ENCODE measurements at places on chromosomes 7 and 10.
A peak's percentile ranks its signal among the peaks of the same experiment; 100 is the strongest.

DNA sequence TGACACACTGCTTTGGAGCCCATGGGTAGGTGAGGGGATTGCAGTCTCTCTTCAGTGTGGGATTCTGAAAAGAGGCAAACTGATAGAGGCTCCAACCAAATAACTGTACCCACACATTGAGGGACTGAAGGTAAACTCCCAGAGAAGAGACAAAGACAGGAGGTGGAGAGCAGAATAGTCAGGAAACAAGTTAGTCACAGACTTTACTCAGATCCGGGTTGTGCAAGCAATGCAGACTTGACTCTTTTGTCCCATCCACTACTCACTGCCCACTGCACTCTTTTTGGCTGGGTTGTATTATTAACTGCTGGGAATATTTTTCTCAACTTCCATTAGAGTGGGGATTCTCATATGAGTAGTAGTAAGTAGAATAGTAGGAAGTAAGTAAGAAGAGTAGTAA is 152.7 kb downstream of the NRG3 start:
- DNase-seq = no peak

- DNase-seq = no peak
These were observed 158.0 kb downstream of the KCND2 start for GRCh38 chr7:120431016-120431415.

DNA sequence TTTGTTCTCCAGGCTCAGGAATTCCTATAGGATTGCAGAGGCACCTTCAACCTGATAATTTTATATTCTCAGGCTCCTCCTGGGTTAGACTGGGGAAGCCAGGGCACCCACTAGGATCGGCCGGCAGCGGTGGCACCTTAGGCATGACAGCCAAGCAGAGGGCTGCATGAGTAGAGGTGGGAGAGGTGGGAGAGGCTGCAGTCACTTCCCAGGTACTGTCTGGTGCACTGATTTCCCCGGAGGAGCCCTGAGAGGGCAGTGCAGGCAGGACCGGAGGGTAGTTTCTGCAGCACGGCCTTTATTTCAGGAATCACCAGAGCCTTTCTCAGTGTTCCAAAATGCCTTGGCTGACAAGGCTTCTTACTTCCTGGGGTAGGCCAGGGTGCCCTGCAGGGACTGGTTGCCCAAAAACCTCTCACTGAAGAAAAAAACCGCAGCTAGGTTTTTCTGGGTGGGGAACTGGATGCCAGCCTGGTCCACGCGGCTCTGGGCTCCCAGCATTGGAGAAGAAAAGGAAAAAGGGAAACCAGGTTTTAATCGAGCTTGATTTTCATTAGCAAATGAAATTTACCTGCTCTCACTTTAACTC is 3.6 kb upstream of the HOXA13 start:
- no peak for DNase-seq

DNA sequence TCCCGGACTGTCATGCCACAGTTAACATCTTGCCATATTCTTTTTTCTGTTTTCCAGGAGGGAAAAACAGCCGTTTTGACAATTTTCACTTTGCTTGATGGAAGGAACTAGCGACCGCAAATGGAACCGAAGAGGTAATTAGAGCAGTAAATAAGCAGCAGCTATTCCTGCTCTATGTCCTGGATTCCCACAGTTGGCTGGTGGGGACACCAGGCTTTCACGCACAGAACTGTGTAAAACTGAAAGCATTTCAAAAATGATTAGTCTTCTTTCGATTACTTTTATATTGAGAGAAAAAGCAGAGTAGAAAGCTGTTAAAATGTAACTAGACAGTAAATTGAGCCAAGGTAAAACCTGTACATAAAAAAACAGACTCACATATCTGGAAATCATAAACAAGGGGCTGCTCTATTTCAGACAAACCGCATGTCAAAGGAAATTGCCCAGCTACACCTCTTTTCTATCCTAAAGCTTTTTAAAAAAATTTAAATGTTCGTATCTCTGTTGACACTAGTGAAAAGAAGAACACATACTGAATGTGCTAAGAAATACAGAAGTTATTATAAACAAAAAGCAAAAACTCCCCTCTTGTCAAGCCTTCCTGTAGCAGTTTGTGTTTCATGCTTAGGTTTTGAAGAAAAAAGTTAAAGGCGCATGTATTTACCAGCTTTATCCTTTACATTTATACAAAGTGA is 93.4 kb downstream of the RNF216 start:
- no peak for DNase-seq

DNA sequence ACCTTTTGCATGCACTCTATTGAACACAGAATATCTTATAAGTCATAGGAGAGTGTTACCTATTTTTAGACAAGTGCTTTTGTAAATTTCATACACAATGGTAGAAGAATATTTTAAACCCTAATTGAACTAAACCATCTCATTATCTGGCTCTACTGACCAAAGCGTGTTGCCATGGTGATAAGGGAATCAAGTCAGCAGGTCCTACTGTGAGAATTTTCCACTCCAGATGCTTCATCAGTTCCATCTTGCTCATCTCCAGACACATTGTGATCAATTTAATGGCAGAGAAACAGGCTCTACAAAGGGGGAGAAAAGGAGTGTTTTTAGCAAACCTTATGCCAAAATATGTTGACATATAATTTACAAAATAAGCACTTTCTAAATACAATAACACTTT is 621.9 kb upstream of the GHITM start:
- DNase-seq = no peak

DNA sequence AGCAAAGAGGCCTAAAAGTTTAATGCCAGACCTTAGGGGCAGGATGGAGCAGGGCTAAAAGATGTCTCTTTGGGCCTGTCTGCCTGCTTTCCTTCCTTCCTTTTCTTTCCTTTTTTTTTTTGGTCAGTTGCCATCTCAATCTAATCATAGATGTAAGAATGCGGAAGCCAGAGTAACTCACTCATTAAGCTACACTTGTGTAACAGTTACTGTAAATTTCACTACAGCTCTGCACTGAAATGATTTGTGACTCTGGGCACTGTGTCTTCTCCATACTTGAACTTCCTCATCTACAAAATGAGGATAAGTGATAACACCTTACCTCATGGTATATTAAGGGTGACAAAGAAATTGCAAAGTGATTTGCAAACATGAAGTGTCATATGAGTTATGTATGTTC is 75.5 kb upstream of the AGK start:
- DNase-seq = no peak

GRCh38 chr7:38284553-38284952 is 11.1 kb upstream of the TARP start:
- DNase-seq = no peak

DNA sequence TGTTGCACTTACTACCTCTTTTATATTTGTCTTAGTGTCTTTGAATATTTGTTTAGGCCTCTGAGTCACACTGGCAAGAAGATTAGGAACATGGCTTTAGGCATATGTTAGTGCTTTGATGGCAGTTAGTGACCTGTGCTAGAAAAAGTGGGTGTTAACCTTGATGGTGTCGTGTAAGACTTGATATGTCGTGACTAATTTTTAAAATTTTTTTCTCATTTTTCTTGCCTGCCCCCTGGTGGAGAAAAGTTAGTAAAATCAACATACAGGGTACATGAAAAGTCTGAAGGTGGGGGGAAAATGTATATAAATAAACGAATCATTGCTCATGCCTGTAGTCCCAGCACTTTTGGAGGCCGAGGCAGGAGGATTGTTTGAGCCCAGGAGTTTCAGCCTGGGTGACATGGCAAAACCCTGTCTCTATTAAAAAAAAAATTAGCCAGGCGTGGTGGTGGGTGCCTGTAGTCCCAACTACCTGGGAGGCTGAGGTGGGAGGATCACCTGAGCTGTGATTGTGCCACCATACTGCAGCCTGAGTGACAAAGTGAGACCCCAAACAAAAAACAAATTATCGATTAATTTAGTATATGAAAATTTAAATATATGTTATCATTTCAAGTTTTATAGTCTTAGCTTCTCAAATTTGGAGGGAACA is 44.6 kb downstream of the TAX1BP1 start:
- peak; percentile 40 for DNase-seq

DNA sequence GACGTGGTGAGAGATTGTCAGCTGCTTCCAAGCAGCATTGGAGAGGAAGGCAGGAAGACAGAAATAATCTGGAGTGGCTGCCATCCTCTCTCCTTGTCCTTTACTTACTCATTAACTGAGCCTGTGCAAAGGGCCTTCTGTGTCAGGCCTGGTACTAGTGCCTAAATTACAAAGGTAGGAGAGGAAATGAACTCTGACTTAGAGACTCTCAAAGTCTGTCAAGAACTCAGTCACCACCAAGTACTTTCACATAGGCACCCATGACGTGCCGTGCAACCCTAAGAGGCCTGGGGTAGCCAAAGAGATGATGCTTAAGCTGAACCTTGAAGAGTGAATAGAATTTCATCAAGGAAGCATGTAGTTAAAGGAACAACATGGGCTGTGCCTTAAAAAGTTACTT is 866.9 kb downstream of the LRMDA start:
- DNase-seq = no peak

DNA sequence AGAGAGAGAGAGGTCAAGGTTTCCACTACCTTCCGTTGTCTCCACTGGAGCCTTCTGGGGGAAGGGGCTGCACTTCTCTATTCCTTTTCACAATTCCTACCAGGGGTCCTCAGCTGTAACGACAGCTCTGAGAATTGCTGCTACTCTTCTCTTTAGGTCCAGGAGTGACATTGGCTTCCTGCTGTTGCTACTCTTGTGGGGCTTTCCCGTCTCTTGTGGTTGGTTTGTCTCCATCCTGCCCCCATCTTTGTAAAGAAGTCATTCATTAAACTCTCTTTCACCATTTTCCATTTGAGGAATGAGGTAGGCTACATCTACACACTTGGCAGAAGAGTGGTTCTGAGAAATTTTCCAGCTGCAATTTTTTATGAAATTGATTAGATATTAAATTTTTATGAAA is 238.8 kb upstream of the LYZL1 start:
- no peak for DNase-seq

GRCh38 chr10:35464825-35465456 is 128.6 kb downstream of the CCNY start:
- no peak for DNase-seq

DNA sequence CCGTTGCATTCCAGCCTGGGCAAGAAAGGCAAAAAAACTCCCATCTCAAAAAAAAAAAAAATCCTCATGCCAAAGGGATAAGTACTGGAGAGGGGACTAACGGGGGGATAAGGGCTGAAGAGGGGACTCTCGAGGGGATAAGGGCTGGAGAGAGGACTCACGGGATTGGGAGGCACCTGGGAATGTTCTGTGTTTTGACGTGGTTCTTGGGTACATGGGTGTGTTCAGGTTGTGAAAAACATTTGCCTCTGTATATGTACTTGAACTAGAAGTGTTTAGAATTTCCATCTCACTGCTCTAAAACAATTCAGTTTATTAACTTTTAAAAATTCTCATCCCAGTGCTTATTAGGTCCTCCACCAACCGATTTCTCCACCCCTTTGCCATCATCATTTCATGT is 4.5 kb downstream of the FKBP6 start:
- no peak for DNase-seq

DNA sequence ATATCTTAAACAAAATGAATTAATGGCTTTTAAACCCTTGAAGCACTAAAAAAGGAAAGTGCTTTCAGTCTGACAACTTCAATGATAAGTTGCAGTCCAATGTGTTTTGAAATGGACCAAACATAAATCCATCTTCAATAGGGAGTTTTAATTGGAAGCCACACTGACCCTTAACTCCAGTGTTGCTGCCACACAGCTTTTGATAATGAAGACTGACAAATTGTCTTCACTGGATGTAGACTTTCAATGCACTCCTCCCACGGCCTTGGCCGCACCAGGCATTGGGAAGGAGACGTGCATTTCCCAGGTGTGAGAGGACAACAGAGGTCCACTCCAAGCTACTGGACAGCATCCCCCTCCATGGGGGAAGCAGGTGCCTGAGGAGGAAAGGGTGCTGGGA is 159.0 kb upstream of the NRP1 start:
- no peak for DNase-seq

- DNase-seq = no peak
These were observed 39.3 kb downstream of the INSYN2A start for GRCh38 chr10:127157089-127157488.

- DNase-seq = no peak
These were observed 14.7 kb downstream of the ASNS start for GRCh38 chr7:97857544-97857943.

- DNase-seq = no peak
These were observed 177.2 kb downstream of the TAX1BP1 start for GRCh38 chr7:27917119-27917518.

- no peak for DNase-seq
These were observed 558.9 kb downstream of the DNAJB6 start for GRCh38 chr7:157895520-157896375.

DNA sequence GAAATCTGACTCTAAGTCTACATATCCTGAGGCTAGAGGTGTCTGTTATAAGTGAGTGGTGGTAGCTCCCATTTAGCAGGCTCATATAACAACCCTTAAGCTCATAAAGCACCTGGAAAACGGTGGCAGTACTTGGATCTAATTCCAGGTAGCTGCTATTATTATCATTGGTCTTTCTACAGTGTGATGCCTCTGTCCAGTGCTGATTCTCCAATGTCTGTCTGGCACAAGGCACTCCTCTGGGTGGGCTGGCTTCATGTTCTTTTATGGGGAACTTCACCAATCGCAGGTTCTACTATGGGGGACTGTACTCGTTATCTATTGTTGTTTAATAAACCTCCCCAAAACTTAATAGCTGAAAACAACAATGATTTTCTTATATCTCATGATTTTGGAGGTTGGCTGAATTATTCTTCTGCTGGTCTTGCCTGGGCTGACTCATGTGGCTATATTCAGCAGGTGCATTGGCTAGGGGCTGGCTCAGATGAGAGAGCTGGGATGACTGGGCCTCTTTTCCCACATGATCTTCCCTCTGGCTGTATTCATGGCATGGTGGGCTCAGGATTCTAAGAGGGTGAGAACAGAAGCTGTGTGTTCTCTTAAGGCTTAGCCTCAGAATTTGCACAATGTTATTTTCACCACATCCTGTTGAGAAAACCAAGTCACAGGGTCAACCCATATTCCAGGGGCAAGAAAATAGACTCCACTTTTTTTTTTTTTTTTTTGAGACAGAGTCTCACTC is 93.0 kb upstream of the PCGF5 start:
- DNase-seq = no peak

GRCh38 chr7:128379900-128380479 is 18.5 kb upstream of the PRRT4 start:
- DNase-seq = no peak

- no peak for DNase-seq
These were observed 545.4 kb upstream of the FZD8 start for GRCh38 chr10:36187380-36188079.

DNA sequence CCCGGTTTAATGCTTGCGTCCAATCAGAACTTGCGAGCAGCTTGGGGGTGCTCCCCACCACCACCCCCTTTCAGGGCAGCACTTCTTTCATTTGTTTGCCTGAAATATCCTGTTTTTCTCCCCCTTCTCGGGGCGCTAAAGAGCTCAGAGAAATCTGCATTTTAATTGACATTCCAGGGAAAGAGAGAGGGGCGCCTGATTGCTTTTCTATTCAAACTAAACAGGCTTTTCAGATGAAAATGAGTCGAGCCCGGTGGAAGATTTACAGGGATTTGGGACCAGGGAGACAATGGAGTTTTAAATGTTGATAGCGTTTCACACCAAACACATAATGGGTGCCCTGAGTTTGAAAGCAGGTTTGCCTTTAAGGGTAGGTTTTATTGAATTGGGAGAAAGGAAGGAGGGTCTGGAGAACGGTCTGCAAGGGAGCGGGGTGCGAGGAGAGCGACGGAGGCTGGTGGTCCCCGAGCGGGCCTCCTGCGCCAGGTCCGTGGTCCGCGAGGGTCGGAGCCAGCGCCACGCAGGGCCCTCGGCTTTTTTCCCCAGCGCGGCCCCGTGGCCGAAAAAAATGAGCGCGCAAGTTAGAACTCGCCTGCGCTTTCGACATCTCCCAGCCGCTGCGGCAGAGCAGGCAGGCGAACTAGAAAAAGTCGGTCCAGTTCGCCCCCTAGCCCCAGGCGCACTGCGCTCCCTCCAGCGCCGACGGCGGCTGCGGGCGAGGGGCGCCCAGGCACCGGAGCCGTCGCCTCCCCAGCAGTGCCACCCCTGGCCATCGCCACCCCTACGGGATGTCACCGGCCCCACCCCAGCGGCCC is 1.3 kb downstream of the FGFR2 start:
- DNase-seq = no peak

Data from activated CD4-positive, alpha-beta T cell treated with anti-CD3 and anti-CD28 coated beads, Interleukin-2, amount 10 ng/mL, durations not matched to agents 7 days and 5 days (primary cell).